ENCODE measurements at places on chromosomes 7 and 10.

- no peak for DNase-seq
Observed at GRCh38 chr7:157792241-157793086, 455.7 kb downstream of the DNAJB6 start.

GRCh38 chr7:21948887-21949540 lies 3.3 kb upstream of the CDCA7L start:
- no peak for DNase-seq

- DNase-seq = no peak
Observed at GRCh38 chr10:86512137-86512536, 9.5 kb downstream of the WAPL start.

DNA sequence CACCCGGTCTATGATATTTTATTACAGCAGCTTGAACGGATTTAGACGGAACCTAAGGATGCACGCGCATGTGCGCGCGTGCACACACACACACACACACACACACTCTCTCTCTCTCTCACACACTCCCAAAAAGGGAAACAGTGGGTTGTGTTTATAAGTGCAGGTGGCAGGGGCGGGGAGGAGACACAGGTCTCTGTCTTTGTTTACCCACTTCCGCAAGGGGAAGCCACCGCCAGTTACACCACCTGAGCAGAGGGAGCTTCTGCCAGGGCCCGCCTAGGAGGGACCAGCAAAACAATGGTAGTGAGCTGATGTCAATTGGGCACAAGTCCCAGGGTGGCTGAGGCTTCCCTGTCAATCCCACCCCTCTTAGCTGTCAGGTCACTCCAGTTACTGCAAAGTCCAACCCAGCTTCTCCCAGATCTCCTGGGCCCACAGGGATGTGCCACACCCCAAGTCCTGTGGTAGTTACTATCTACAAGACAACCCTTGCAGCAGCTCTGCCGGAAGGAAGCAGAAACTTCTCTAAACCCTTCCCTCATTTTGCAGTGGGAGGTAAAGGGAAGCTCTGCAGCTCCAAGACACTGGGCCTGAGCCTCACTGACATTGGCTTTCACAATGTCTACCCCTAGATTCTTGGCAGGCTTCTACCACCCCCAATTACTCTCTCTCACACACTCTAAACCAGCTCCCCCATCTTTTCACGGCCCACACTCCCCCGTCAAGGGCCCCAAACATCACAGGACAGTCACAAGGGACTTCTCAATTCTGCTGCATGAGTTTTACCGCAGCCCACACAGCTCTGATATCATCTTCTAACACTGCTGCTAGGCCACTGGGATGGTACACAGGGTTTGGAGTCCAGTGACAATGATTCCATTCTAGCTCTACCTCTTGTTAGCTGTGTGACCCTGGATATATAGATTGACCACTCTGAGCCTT lies 17.6 kb downstream of the ANXA11 start:
- no peak for DNase-seq

DNA sequence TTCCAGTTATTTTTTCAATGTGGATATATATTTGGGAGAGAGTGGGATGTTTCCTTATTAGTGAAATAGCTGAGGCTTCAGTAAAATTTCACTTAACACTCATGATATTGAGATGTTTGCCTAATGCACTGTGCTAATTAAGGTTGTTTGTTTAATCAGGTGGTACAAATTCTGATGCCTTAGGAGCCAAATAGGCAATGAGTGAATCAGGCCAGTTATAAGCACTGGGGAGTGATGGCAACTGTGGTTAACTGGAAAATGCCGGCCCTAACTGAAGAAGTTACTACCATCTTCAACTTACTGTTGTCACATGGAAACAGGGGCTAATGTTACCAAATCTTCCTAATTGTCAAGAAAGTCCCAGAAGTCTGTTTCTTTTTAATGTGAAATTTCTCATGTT lies 32.0 kb downstream of the VCL start:
- no peak for DNase-seq

GRCh38 chr10:71810048-71810750 lies 36.9 kb upstream of the VSIR start:
- DNase-seq = no peak

GRCh38 chr7:4135301-4135700 lies 546.8 kb upstream of the FOXK1 start:
- no peak for DNase-seq

GRCh38 chr7:50145801-50146338 lies 52.8 kb upstream of the ZPBP start:
- DNase-seq = no peak

- DNase-seq = no peak
Observed at GRCh38 chr7:133053321-133053891, 28.5 kb downstream of the CHCHD3 start.

GRCh38 chr7:149719912-149720335 lies 53.5 kb downstream of the ZNF467 start:
- peak; percentile 77 for DNase-seq

DNA sequence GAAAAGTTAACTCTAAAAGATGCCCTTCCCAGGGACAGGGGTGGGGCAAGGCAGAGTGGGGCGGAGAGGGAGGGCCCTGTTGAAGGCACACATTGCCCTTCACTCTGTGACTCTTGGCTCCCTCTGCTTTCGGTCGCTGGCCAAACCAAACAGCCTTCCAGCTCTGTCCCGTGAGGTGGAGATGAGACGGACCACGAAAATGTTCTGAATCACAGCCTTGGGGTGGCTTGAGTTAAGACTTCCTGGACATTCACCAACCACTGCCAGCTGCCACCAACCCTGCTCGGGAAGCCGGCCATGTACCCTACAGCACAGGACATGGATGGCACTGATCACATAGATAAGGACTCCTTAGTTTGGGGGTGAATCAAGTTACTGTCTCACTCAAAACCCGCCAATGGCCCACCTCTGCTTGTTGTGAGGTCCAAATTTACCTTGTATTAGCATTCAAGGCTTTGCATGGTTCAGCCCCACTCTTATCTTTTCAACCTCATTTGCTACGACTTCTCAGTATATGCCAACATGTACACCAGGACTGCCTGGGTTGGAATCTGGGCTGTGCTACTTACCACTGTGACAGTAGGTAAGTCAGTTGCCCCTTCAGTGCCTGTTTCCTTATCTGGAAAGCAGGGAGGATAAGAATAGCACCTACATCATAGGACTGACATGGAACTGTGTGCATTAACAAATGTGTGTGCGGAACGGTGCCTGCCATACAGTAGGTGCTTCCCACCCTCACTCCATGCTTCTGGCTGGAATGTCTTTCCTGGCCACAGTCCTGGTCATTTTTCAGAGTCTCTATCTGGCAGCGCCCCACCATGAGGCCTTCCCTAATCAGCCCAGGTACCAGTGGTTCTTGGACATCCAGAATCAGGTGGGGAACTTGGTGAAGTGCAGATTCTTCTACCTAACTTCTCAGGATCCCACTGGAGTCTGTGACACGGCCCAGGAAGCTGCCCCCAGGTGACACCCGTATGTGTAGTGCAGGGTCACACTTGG lies 28.0 kb downstream of the ITPRIP start:
- peak; percentile 51 for DNase-seq

DNA sequence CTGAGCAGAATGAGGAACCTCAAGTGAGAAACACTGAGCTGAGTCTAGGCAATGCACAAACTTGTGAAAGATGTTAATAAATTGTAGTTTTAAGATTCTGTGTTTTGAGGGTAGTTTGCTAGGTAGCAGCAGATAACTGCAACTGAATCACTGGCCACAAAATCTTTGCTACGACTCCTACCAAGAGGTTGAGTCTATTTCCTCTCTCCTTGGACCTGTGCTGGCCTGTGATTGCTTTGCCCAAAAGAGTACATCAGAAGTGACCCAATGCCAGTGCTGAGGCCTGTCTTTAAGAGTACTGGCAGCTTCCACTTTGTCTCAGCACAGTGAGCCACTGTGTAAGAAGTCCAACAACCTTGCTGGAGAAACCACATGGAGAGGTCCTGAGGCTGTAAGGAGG lies 11.9 kb upstream of the TSPAN13 start:
- DNase-seq = no peak

DNA sequence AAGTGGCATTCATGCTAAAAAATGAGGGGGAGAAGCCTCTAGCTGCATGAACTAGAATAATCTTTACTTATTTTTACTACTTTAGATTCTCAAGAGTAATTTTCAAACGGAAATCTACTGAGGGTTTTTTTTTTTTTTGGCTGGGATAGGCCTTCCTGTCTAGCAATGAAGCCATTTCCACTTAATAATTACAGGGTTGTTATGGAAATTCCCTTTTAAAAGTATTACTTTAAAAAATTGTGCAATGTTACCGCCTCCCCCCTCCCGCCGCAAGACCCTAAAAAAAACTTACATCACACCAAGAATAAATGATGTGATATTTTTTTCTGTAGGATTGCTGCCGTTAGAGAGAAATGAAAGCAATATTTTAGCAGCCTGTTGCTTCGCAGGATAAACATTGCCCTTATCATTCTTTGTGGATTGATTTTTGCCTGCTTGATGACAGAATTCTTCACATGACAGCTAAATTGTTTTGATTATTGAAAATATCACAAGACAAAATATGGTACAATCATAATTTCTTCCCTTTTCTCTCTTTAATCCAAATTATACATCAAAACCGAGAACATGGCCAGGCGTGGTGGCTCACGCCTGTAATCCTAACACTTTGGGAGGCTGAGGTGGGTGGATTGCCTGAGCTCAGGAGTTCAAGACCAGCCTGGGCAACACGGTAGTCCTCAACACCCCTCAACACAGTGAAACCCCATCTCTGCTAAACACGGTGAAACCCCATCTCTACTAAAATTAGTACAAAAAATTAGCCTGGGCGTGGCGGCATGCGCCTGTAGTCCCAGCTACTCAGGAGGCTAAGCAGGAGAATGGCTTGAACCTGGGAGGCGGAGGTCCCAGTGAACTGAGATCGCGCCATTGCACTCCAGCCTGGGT lies 32.8 kb downstream of the ARL4A start:
- no peak for DNase-seq

DNA sequence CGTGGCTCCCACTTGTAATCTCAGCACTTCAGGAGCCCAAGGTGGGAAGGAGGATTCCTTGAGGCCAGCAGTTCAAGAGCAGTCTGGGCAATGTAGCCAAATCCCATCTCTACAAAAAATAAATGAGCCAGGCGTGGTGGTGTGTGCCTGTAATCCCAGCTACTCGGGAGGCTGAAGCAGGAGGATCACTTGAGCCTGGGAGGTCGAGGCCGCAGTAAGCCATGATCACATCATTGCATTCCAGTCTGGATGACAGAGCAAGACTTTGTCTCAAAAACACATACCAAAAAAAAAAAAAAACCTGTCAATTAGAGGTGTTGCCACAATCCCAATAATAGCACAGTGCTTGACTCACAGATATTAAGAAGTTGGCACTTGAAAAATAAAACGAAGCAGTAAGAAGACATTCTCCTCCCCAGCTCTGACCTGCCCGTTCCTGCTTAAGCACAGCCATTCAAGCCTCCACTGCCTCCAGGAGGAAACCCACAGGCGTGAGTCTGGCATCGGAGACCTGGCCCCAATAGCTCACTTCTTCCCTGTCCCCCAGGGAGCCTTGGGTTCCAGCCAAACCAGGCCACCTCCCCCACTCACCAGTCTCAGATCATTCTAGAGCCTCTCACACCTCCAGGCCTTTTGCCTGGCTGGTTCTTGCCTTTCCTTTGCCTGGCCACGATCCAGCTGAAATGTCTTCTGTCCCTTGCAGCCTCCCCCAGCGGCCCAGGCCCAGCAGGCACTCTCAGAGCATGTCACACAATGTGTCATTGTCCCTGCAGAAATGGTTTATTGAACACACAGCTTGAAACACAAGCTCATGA lies 45.3 kb upstream of the GTF2I start:
- DNase-seq = peak; percentile 80

DNA sequence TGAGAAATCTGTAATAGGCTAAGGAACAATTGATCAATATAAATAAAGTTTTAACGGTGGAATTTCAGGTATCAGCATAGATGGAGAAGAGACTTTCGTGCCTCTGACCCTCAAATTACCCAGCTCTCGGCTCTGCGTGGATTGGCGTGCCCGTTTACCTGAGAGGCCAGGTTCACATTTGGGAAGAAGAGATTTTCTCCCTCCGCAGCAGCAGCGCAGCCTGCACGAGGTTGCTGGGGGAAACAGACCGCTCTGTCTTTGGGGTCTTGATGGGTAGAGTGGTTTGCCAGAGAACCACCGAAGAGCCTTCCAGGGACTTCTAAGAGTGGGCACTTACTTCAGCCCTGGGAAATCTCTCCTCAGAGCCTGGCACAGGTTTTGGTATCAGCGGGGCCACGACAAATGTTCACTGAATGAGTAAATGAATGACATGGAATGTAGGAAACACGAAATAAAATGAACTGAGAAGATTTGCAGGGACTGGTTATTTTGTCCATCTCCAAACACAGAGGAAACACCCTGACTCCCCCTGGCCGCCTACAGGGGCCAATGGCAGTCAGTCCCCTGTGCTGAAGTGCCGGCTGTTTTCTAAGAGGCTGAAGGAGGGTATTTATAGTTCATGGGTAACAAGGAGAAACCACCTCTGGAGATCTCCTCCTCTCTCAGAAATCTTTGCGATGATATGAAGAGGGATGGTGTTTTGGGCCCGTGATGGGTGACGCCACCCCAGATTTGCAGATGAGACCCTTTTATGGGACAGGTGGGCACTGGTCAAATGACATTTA lies 338.5 kb downstream of the ADARB2 start:
- DNase-seq = no peak

DNA sequence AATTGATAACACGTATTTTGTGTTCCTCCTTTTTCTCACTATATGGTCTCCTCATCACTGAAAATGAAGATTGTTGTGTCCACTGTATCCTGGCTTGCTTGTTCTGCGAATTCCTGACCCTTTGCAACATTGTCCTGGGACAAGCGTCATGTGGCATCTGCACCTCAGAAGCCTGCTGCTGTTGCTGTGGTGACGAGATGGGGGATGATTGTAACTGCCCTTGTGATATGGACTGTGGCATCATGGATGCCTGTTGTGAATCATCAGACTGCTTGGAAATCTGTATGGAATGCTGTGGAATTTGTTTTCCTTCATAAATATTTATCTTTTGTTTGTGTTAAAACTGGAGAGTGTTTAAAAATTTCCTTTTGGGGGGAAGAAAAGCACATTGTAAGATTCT lies 93.7 kb downstream of the MDFIC start:
- DNase-seq = peak; percentile 62

GRCh38 chr7:157299613-157300368 lies 37.0 kb upstream of the DNAJB6 start:
- DNase-seq = no peak

Data from islet precursor cell (in vitro differentiated cells).